ENCODE measurements at places on chromosomes 2 and 18.

GRCh38 chr18:50842846-50843245 is 23.0 kb upstream of the MRO start:
- DNase-seq: no peak

DNA sequence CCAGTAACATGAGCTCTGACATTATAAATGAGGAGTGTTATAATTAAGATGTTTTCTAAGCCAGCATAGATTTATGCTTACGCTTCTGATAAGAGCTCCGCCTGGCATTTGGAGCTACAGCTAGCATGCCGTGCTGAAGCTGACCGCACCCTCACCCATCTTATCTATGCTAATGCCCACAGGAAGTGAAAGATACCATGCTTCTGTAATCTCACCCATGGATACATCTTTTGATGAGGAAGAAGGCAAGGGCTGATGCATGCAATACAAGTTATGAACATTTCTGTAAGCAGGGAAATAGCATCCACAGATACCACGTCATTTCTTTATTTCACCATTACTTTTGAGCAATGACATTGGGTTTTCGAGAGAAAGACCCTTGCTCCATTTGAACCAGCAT is 82.3 kb downstream of the ARL4C start:
- DNase-seq: no peak

- no peak for DNase-seq
Measured at GRCh38 chr2:207281436-207281835, 115.7 kb upstream of the KLF7 start.

DNA sequence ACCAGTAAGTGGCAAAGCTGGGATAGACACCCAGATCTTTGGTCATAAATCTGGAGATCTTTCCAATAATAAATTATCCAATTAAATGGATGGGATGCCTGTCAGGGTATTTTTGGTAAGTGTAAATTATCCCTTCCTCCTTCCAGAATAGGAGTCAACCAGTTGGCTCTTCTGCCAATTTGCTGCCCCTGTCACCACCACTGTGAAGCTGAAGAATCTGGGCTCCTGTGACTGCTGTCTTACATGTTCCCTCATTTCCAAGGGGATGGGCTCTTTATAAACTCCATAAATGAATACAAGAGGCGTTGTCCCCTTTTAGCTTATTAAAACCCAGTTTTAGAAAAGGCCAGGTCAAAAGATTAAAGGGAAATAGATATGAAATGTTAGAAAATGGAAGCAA is 17.8 kb upstream of the BMP10 start:
- no peak for DNase-seq

DNA sequence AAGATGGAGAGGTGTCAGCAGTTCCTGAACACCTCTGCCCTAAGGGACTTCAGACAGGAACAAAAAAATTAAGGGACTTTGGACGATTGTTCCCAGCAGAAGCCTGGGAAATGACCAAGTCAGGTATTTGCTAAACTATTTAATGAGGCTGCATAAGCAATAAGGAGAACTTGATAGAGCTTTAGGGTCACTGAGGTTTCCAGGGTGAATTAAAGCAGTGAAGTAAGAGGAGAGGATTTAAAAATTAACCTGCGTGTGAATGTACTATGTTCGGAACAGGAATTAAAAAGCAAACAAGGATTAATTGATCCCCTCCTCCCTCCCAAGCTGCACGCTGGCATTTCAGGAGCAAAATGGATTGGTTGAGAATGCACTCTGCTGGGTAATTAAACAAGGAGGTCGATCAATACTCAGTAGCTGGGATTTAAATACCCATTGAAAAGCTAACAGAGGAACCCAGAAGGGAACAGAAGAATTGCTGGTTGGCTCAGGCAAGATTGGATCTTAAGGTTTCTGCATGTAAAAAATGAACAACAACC is 157.2 kb downstream of the RNF152 start:
- DNase-seq: no peak

- no peak for DNase-seq
Measured at GRCh38 chr2:119592436-119592835, 48.2 kb downstream of the CFAP221 start.

- DNase-seq: no peak
Measured at GRCh38 chr2:172533687-172534086, 22.2 kb upstream of the PDK1 start.

DNA sequence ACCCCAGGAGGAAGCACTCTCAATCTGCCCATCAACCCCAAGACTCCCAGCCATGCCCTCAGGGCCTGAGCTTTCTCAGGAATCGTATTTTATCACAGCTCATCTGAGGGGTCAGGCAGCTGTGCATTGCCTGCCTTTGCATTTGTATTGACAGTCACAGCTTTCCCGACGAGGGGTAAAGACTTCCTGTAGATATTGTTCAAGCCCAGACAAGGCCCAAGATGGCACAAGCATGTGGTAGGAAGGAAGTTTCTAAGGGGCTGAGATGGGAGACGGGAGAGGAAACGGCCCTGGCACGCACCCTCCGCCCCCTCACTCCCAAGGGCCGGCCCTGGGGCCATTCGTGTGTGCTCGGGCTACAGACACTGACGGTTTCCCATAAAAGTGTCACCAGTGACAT is 34.2 kb upstream of the PRLH start:
- DNase-seq: no peak

- no peak for DNase-seq
Measured at GRCh38 chr18:48292229-48292628, 117.0 kb downstream of the ZBTB7C start.

- no peak for DNase-seq
Measured at GRCh38 chr2:37894047-37894446, 31.0 kb upstream of the RMDN2 start.

DNA sequence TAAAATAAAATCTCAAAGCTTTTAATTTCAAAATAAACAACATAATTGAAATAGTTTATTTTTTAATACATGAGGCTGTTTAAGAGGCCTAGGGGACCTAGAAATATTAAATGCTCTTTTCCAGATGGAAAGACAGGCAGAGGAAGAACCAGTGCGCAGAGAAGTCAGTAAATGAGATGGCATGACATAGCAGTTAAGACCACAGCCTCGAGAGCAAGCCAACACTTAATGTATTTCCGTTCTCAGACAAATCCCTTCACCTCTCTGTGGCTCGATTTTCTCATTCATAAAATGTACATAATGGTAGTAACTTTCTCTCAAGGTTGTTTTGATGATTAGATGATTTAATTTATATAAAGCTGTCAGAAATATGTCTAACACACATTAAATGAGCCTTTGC is 405.1 kb upstream of the CWC22 start:
- no peak for DNase-seq

DNA sequence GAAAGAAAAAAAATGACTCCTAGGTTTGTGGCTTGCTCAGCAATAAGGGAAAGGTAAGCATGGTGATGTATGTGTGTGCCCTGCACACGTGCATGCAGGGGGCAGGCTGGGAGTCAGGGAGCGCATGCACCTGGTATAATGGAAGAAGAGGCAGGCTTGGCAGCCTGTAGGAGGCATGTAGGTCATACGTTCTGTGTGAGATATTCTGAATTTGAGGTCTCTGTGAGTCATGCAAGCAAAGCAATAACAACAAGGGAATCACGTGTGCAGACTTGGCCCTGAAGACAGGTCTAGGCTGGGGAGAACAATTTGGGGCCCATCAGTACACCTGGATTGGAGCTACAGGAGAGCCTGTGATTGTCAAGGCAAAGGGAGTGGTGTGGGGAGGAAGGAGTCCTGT is 94.5 kb upstream of the TTC39C start:
- DNase-seq: no peak

DNA sequence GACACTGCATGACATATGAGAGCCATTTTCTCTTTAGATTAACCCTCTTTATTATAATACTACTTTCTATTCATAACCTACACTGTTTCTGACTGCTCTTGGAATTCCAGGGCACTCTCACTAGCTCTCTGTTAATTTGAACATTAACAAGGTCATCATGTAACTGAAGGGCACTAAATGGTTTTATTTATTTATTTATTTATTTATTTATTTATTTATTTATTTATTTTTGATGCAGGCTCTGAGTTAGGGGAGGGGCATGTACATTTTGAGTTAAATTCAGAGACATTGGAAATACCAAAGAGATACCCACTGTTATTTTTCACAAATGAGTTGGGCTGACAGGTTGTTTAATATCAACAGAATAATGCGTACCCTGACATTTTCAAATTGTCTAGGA is 1038.7 kb upstream of the NRXN1 start:
- no peak for DNase-seq

Measured in CD4-positive, alpha-beta T cell treated with Interleukin-10 for 1 hour (primary cell).